ENCODE measurements at places on chromosomes 1 and 21.

- no peak for DNase-seq
Observed at GRCh38 chr1:227465256-227465655, 98.1 kb upstream of the ZNF678 start.

DNA sequence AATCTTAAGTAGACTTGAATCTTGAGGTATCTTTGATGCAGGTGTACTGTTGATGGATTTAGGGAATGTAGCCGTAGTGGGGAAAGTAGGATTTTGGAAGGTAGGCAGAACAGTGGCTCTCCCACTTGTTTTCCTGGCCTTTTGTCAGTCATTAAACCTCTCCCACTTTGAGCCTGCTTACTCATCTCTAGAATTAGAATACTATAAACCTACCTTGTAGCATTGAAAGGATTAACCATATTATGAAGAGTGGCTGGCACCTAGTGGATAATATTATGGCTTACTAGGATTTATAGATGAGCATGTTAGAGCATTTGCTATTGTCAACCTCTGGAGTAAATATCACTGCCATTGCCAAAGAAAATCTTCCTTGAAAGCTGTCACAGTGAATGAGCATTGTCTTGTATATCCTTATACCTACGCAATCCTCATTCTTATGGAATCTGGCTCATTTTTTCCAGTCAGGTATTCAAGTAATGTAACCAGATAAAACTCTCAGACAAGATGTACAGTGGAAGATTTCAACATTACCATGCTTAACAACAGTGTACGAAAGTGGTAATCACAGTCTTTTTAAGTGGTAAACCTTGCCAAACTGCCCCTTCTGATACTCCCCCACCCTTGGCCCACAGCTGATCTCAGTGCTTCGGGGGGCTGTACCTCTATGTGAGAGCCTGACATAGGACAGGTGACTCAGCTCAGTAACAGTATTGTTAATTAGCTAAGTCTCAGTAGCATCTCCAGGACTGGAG, 44.4 kb downstream of the SH3GLB1 start:
- no peak for DNase-seq

DNA sequence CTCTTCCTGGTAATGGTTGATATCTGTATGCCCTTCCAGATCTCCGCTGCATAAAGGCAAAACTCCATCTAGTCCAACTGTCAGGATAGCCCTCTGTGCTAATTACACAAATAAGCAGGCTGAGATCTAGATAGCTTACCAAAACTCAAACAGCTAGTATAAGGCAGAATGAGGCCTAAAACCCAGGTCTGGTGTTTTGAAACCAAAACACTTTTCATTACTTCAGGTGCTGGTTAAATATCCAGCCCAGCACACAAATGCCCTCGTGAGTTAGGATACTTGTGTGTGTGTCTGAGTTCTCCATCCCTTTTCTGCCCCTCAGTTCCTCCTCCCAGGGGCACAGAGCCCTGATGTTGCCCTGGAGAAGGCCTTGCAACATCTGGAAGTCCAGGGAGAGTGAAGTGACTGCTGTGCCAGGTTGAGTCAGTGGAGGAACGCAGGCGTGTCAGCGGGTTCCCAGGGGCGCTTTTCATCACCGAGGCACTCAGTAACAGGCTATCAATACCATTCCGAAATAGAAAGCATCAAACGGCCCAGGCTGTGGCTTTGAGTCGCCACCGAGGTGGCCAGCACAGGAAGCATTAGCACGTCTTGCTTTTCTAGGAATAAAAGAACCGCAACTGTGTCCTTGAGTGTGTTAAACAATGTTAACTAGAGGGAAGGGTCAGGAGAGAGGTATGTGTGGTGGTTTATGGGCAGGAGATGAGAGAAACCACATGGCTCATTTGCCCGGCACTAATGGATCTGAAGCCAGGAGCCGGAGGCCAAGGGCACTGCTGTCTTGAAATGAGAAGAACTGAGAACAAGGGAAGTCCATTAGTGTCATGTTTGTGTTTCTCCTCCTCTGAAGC, 90.7 kb upstream of the WLS start:
- DNase-seq: no peak

- no peak for DNase-seq
Observed at GRCh38 chr1:2504949-2505272, 21.5 kb downstream of the PANK4 start.

DNA sequence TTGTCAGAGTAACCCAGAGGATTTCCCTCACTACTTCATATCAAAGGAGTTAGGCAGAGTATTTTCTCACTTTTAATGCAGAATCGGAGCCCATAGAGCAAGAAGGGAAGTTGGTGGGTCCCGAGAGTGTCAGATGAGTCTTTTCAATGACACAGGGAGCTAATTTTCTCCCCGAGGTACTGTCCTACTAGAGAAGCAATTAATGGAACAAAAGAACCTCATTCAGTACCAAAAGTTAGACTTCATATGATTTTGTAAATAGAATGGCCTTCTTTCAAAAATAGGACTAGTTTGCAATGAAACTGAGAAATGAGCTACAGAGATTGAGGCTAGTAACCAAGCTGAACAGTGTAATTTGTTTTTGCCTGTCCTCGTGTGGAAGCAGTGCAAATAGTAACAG, 3.9 kb downstream of the NCAM2 start:
- no peak for DNase-seq

DNA sequence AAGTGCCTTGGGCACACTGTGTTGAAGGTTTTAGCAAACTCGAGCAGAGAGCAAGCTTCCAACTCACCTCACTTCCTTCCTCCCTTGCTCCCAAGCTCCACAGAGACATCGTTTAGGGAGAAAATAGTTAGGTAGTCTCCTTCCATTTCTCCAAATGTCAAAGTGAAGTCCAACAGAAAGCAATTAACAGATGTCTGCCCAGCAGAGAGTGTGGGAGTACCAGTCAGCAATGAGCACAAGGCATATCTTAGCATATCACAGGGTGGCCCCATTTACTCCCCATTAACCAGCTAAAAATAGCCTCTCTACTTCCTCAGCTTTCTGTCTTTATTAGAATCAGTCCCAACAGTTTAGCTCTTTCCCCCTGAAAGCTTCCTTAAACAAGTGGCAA, 334.2 kb upstream of the CAMK1G start:
- no peak for DNase-seq

GRCh38 chr1:68112835-68113243, 62.4 kb upstream of the DIRAS3 start:
- DNase-seq: no peak

- DNase-seq: no peak
Observed at GRCh38 chr1:192860478-192861185, 51.8 kb downstream of the RGS2 start.

GRCh38 chr21:35697321-35697808, 363.0 kb downstream of the SETD4 start:
- peak; percentile 27 for DNase-seq

GRCh38 chr1:222375701-222376100, 172.2 kb downstream of the HHIPL2 start:
- DNase-seq: no peak

DNA sequence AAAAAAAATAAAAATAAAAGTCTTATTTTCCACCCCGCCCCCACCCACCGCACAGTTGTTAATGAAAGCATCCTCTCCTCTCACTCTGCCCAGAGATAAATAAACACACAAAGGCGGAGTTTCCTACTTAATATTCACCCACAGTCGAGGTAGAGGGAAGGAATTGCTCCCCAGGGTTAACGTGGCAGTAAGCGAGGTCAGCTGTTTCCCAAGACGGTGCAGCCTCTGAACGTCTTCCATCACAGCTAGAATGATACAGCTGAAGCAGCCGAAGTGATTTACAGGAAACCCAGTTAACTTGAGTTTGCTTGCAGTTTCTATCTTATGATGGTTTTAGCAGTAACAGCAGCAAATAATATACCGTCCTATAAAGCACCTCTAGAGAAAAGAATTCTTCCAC, 283.9 kb downstream of the PBX1 start:
- DNase-seq: no peak
